Naive thymus-derived CD8-positive, alpha-beta T cell (primary cell): ENCODE measurements at places on chromosomes 16 and 17. TPM values are rescaled to one million over a fixed set of nuclear protein-coding genes. Genes with fewer than 3 reads are reported as not detected.

- H3K27me3 ChIP-seq = no peaks in the 10 kb centered on the region
- no peaks in the 10 kb centered on the region for H3K36me3 ChIP-seq
- peaks cover 11% of the 10 kb centered on the region for H3K4me1 ChIP-seq
- no peak overlapping the region for H3K4me3 ChIP-seq
- H3K27ac ChIP-seq = no peak overlapping the region
Measured at GRCh38 chr16:87924811-87925670, 11.3 kb downstream of the CA5A start.

The TAC4 gene
- not detected for polyA plus RNA-seq

DNA sequence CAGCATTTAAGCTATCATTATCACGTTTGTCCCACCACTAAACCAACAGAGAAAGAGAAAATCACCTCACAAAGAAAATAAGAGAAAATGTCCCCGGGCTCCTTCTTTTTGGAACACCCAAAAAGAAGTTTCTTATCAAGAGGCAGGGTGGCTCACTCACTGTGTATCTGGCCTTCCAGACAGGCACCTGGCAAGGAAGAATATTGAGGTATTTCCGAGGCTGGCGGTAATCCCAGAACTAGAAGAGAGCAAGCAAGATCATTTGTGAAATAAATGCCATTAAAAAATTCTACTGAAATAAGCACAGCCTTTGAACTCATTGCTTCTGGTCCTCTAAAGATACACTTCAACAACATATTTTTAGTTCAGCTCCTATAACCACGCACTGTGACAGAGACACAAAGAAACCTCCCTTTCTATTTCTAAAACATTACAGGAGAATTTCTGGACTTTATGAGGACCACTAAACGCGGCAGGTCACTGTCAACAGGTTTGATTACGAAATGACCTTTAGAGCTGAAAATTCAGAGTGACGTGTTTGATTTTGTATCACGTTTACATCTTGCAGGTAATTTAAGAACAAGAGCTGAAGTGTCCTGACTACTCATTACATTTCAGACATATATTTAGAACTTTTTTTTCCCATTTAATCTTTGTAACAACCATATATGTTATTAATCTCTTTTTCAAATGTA lies 61.0 kb downstream of the WDR59 start:
- no peak overlapping the region for H3K4me3 ChIP-seq
- H3K4me1 ChIP-seq = no peaks in the 10 kb centered on the region
- peaks cover 10% of the 10 kb centered on the region for H3K36me3 ChIP-seq
- DNase-seq = no peak
- H3K27me3 ChIP-seq = no peaks in the 10 kb centered on the region

The ADAD2 gene
- polyA plus RNA-seq = 0.12 TPM

DNA sequence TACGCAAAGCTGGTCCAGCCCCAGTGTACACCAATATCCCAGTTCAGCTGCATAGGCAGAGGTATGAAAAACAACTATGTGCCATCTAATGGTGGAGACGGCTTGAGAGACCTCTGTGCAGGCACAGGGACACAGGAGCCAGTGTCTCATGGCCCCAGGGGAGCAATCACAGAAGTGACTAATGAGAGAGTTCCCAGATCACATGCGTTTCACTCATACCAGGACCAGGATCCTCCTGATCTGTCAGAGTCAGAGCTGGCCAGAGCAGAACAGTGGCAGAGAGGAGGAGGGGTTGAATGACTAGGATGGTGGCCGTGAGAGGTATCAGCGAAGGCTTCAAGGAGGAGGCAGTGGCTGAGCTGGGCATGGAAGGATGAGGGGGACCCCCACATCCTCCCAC lies 41.1 kb downstream of the TMEM132E start:
- H3K36me3 ChIP-seq = no peaks in the 10 kb centered on the region
- no peak for DNase-seq
- H3K27ac ChIP-seq = no peak overlapping the region
- peaks cover 50% of the 10 kb centered on the region for H3K27me3 ChIP-seq
- H3K4me3 ChIP-seq = no peak overlapping the region
- H3K4me1 ChIP-seq = peaks cover 2% of the 10 kb centered on the region

- H3K27ac ChIP-seq = no peak overlapping the region
- no peaks in the 10 kb centered on the region for H3K27me3 ChIP-seq
- H3K4me1 ChIP-seq = peaks cover 23% of the 10 kb centered on the region
- DNase-seq = no peak
- H3K4me3 ChIP-seq = no peak overlapping the region
Measured at GRCh38 chr17:29929006-29929532, 959 bp downstream of the SSH2 start.

DNA sequence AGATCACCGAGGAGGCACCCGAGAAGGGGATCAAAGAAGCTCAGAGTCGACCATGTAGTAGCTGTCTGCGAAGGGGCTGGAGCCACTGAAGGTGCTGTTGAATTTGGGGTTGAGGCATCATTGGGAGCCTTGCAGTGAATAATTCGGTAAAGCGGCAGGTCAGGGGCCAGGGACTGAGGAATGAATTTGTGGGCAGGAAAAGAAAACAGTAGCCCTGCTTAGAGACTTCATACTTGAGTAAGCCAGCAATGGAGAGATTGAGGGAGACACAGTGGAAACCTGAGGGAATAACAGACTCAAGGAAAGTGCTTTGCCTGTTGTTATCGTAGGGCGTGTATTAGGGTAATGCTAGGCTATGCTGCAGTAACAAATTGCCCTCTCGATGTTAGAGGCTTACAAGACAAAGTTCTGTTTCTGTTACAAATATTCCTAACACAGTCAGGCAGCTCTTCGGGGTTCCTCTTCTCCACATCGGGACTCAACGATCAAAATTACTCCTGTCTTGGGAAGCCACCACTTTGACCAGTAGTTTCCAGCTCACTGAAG lies 13.4 kb upstream of the HERPUD1 start:
- no peak overlapping the region for H3K4me3 ChIP-seq
- no peak for DNase-seq
- no peaks in the 10 kb centered on the region for H3K36me3 ChIP-seq
- H3K27ac ChIP-seq = no peak overlapping the region
